Fibroblast of skin of left quadriceps (primary cell): ENCODE measurements at places on chromosomes 12 and 14.

DNA sequence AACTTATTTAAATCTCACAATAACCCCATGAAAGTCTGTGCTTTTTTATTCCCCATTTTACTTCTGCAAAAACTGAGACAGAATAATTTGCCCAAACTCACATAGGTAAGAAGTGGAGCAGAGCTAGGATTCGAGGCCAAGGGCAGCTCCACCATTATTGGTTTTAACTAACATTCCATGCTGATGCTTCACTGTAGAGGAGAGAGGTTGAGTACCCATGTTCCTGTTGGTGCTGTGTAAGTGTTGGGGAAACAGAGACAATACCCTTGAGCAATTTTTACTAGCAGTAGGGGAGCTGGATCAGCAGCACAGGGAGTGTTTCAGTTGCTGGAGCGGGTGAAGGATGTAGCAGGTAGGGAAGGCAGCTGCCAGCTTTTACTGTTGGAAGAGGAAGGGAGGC lies 21.1 kb downstream of the RASSF8 start:
- DNase-seq = no peak

- no peak for DNase-seq
Observed at GRCh38 chr14:50340963-50341362, 28.8 kb downstream of the DMAC2L start.

- no peak for DNase-seq
Observed at GRCh38 chr12:47323802-47324201, 244.0 kb upstream of the AMIGO2 start.

GRCh38 chr12:132375747-132376463 lies 46.5 kb upstream of the GALNT9 start:
- DNase-seq = no peak

GRCh38 chr12:11970155-11970520 lies 100.6 kb upstream of the BCL2L14 start:
- DNase-seq = no peak

DNA sequence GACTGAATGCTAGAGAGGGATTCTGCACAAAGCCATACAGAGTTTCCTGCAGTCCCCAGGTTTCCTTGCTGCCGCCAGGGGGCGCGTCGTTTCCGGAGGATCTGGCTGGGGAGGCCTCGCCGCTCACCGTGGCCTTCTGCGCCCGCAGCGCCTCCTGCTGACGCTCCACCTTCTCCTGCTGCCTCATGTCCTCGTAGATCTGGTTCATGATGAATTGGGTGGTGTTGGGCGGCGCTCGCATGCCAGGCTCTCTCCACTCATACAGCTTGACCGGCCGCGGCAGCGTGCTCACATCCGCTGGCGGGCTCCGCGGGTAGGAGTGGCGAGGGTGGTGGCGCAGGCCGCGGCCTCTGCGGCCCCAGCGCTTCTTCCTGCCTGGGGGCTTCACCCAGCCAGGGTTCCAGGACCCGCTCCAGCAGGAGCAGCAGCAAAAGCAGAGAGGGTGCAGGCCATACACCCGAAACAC lies 987 bp downstream of the CCER1 start:
- DNase-seq = no peak

DNA sequence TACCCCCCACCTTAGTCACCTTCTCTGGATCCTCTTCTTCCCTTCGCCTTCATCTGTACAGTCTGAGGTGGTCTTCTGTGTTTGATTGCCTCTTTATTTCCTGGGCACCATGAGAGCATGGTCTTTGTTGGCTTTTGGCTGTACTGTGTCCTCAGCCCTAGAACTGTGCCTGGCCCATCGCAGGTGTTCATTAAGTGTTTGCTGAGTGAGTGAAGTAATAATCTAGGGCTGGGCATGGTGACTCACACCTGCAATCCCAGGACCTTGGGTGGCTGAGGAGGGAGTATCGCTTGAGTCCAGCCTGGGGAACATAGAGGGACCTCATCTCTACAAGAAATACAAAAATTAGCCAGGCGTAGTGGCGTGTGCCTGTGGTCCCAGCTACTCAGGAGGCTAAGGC lies 13.9 kb downstream of the ALDH2 start:
- DNase-seq = no peak
